ENCODE measurements at places on chromosomes 11 and 22. TPM values are rescaled to one million over a fixed set of nuclear protein-coding genes. Genes with fewer than 3 reads are reported as not detected.

The TSPAN32 gene
- total RNA-seq, result not detected

The OR4C15 gene
- not detected for total RNA-seq

The OR52L1 gene
- total RNA-seq, result not detected

The PIWIL4 gene
- total RNA-seq, result 3.1 TPM

The ZNF280B gene
- 0.19 TPM for total RNA-seq

The PANX2 gene
- total RNA-seq, result 2.5 TPM

The C11orf86 gene
- total RNA-seq, result not detected

The CRYBB2 gene
- total RNA-seq, result not detected

The MTNR1B gene
- total RNA-seq, result not detected

The LRRC10B gene
- not detected for total RNA-seq

The LAYN gene
- total RNA-seq, result 6.3 TPM

The VSIG10L2 gene
- 0.09 TPM for total RNA-seq

The VSIG2 gene
- total RNA-seq, result 5.5 TPM

The CCDC116 gene
- not detected for total RNA-seq

The BMAL1 gene
- total RNA-seq, result 21.7 TPM

The SCGB1D2 gene
- not detected for total RNA-seq

The IL17REL gene
- not detected for total RNA-seq

The SCGB2A2 gene
- total RNA-seq, result not detected

The YAP1 gene
- 97.0 TPM for total RNA-seq

The OR6T1 gene
- total RNA-seq, result not detected

The JAML gene
- 14.7 TPM for total RNA-seq
